Caki2 (cell line): ENCODE measurements at places on chromosomes 3 and 15.

GRCh38 chr3:194814878-194815357 lies 129.2 kb downstream of the FAM43A start:
- DNase-seq = no peak

GRCh38 chr3:196499061-196499460 lies 4.5 kb downstream of the RNF168 start:
- peak; percentile 70 for DNase-seq

- DNase-seq = no peak
Observed at GRCh38 chr15:88490036-88490435, 22.5 kb downstream of the MRPS11 start.

DNA sequence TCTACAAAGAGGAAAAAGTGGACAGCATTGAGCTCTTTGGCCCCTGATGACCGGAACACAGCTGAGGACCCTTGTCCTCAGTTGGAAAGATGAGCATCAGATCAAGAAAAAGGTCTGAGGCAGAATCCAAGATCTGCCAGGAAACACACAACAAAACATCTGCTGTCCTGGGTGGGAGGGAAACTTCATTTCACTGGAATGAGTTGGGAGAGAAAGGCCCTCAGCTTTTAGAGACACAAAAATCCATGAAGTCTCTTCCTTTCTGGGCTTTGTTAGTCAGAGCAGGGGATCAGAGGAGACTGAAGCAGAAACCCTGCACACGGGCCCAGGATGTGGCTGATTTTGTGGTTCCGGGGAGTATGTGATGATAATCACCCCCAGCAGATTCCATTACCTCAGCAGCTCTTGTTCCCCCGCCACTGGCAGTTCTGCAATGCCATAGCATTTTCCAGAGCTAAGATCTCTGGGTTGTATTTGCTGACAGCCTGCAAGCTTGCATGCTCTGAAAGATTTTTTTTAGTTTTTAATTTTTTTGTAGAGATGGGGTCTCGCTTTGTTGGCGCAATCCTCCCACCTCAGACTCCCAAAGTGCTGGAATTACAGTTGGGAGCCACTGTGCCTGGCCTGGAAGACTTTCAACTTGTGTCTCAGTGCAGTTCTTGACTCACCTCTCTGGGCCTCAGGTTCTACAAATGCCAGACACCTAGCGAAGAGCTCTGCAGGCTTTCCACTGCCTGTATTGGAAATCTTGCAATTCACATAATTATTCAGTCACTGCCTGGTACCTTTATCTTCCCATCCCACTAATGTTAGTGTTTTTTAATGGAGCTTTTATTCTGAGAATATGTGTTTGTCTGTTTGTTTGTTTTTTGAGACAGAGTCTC lies 5.8 kb upstream of the TATDN2 start:
- DNase-seq = no peak

- no peak for DNase-seq
Observed at GRCh38 chr15:27582726-27583410, 516.2 kb downstream of the OCA2 start.

GRCh38 chr15:75840659-75841058 lies 2.6 kb upstream of the UBE2Q2 start:
- DNase-seq = peak; percentile 51

DNA sequence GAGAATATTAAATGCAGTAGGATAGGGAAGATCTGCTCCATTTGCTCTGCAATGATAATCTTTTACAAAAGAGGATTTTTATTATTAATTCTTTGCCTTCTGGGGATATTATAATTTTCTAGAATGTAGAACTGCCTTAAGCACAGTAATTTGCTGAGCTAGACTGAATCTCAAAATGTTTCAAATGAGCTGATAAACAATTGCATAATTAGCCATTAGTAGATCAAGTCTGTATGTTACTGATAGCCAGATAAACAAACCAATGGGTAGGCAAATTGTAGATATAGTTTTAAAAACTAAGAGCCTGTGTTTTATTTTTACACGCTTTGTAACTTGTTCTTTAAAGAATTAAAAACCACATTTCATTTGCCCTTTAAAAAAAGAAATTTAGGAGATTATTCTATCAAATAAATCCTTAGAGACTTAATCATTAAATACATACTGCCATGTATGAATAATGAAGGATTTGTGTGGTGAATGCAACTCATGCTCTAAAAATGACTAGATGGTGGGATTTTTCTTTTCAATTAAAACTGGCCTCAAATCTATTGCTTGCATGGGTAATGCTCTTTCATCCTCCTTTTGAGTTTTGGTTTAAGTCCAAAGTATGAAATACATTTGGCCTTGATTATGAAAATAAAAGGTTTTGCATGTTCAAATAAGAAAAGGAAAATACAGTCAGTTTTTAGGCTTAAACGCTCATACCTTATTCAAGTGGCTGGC lies 32.6 kb upstream of the NANOGP8 start:
- no peak for DNase-seq

DNA sequence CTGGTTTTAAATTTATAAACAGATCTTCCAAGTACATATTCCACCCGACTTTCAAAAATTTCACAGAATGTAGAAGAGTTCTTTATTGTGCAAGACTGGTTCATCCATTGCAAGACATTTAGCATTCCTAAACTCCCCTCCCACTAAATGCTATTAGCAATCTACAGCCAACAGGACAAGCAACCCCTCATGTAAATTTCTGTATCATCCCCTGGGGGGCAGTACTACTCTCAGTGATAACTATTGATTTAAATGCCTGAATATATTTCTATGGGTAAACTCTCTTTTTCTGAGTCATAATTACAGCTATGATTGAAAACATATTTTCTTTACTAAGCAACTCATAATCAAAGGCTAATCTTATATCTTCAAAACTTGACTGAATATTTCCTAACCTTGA lies 10.7 kb upstream of the SLC15A2 start:
- no peak for DNase-seq
